ENCODE measurements at places on chromosomes 2 and 18.

DNA sequence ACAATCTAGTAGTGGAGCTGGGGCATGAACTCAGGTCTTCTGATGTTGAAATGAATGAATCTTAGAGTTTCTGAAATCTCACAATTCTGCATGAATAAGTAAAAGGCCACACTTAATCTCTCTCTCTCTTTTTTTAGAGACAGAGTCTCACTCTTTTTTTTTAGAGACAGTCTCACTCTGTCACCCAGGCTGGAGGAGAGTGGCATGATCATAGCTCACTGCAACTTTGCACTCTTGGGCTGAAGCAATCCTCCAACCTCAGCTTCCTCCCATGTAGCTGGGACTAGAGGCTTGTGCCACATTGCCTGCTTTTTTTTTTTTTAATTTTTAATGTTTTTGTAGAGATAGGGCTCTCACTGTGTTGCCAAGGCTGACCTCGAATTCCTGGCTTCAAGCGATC lies 68.9 kb upstream of the THOC1 start:
- no peak for DNase-seq

DNA sequence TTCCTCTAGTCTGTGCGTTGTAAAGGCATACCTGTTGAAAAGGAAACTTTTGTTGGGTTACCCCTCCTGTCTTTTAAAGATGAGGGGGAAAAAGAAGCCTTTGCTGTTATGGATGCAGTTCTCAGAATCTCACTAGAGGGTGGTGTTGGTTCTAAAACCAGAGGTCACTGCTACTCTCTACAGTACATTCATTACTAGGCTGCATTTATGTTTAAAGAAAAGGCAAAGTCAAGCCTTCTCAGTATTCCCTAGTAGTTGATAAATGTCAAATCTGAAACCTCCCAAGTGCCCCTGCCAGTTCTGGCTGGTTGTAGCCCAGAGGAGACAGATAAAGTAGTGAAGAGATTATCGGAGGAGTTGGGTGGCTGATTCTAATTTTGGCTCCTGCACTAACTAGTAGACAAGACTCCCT lies 1.4 kb upstream of the PLCL1 start:
- no peak for DNase-seq

DNA sequence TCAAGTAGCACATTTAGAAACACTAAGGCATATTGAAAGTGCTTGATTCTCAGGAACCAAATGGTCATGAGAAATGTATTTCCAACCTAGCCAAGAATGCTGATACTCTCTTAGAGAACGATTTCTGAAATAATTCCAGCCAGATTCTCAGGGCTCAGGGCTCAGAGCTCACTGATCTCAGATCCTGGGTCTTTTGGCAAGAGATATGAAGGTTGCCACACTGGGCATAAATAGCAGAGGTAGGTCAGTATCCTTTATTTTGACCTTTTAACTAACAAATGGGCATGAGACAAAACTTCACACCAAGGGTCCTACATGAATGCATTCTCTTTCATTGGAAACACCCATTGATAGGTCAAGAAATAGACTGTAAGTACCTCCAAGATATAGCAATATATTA lies 364.1 kb downstream of the ALK start:
- no peak for DNase-seq

DNA sequence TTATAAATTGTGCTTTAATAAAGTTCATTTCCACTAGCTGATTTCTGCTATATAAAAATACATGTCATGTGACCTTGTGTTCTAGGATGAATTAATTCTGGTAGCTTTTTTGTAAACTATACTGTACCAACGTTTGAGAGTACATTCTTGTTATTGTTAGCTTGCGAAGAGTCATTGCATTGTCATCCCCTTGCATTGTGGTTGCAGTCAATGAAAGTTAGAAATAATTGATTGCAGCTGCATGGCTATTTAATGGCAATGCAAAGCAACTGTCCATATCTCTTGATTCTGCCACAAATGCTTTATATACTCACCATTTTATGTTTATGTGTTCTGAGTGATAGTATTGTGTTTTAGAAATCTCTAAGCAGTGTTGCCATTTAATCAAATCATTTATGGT lies 91.6 kb downstream of the ZNF407 start:
- DNase-seq = no peak

GRCh38 chr2:168652997-168653921 lies 149.2 kb upstream of the NOSTRIN start:
- no peak for DNase-seq

DNA sequence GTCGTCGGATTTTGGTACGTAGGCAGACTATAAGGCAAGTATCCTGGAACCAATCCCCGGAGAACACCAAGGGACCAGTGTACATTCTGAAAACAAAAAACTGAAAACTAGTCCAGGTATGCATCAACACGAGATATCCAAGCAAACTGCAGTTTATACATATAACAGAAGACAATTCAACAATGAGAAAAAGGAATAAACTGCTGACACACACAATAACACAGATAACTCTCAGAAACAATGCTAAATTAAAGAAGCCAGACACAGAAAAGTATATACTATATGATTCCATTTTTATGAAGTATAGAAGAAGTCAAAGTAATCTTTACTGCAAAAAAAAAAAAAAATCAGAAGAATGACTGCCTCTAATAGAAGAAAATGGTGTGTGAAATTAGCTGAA lies 5.9 kb downstream of the ROCK2 start:
- DNase-seq = no peak

GRCh38 chr2:69680001-69680675 lies 36.6 kb upstream of the AAK1 start:
- DNase-seq = no peak

DNA sequence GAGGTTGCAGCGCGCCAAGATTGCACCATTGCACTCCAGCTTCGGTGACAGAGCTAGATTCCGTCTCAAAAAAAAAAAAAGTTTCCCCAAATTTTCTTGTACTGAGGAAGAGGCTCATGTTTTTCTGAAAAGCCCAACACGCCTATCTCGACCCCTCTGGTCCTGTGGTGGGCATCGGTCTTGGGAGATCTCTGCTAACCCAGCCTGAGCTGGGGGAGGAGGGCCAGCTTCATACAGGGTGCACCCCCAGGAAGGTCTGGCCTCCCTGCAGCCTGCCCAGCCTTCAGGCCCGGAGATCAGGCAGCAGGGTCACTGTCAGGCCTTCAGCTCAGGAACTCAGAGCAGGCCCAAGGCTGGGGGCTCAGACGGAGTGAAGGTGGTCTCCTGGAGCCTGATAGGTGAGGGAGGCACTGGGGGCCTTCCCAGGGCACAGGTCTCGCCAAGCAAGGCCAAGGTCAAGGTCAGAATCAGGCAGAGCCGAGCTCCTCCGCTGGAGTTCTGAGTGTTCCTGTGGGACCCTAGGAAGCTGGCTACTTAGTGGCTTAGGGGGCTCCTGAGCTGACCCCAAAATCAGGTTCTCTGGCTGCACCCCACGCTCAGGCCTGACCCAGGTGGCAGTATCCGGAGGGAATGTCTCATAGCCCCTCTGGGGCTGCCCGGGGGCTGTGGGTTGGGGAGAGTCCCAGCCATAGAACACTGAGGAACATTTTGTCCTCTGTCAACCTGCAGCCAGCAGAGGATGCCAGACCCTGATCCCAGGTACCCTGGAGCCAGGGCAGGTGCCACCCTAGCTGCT lies 37.9 kb upstream of the SMAD7 start:
- no peak for DNase-seq

- no peak for DNase-seq
Observed at GRCh38 chr18:24128700-24129099, 10.2 kb upstream of the CABYR start.

DNA sequence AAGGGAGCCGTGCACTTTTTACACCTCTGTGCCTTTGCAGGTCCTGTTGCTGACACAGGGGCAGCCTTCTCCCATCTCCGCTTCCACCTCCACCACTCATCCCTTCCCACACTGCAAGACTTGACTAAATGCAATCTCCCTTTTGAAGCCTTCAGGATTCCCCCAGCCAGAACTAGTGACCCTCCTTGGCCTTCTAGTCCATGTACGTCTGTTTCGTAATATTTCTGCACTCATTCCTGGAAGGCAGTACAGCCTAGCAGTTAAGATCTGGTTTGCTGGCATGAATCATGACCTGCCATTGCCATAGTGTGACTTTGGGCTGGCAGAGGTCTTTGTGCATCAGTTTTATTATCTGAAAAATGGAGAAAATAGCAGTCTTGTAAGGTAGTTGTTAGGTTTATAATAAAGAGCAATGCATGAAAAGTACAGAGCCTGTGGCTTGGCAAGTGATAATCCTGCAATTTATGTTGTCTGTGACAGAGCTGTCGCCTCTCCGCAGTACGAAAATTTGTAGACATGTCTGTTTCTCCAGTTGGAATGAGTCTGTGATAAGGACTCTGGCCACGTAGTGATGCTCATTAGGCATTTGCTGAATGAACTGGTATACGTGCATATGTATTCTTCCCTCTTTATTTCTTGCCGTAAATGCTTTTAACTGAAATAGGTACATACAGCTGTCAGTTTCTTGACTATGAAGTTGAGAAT lies 36.7 kb downstream of the NCK2 start:
- DNase-seq = no peak

DNA sequence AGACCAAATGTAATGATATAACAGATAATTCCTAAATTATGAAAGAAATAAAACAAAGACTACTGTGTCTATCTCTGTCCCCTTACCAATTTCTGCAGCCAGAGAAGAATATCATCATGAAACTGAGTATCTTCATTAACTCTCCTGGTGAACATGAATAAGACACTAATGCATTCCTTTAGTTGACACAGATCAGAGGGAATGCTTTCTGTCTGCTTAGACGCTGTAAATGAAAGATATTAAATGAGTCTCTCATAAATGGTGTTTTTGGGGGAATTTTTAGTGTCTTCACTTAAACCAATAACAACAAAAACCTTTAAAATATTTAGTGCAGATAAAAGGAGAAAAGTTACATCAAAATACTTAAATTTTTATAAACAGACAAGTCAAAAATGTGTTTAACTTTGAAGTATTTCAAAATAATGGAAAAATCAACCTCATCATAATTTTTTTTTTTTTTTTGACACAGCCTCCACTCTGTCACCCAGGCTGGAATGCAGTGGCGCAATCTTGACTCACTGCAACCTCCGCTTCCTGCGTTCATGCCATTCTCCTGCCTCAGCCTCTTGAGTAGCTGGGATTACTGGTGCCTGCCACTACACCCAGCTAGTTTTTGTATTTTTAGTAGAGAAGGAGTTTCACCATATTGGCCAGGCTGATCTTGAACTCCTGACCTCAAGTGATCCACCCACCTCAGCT lies 16.0 kb downstream of the EPG5 start:
- DNase-seq = no peak

GRCh38 chr2:102485147-102485785 lies 12.2 kb downstream of the SLC9A4 start:
- DNase-seq = no peak

DNA sequence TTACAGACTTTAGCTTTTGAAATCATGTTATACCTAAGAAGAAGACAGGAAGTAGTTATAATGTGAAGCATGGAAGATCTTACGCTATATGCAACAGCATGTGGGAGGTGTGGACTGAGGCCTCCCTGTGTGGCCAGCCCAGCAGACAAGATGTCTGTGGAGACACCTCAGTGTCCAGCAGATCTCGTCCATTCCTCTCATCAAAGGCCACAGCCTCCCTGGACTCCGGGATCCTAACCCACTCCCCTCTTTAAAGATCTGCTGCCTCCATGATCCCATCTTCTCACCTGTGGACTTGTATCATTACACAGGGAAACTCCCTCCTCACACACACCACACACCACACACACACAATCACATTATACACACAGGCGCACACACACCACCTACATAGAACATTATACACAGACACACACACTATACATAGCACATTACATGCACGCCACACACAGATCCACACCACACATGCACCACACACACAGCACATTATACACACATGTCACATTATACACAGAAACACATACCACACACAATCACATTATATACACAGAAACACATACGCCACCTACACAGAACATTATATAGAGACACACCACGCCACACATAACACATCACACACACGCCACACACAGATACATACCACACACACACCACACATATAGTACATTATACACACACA lies 89.5 kb downstream of the PXDN start:
- DNase-seq = no peak

DNA sequence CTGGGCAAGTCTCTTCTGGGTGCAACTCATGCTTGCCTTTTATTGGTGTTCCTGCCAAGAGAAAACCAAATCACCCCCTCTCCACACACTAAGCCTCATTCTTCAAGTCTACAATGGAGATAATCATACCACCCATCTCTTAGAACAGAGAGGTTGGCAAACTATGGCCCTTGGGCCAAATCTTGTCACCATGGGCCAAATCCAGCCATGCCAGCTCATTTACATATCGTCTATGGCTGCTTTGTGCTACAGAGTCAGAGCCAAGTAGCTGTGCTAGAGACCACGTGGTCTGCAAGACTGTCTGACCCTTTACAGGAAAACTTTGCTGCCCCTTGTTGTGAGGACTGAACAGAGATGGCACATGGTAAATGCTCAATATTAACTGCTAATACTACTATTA lies 270.3 kb upstream of the PARD3B start:
- DNase-seq = peak; percentile 89

DNA sequence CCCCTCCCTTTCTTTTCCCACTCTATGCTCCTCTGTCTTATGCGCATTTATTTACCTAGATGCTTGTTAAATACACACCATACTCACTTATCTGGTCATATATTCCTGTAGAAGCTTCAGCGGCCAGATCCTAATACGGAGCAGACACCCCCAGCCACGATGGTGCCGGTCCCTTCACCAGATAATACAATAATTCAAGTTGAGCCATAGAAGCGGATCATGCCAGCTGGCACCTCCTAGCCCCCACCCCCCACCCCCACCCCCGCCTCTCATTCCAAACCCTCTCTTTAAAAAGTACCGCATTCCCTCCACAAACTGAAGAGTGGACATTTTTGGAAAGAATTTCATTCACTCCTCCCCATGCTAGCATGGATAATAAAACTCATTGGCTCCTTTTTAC lies 95.2 kb downstream of the BIN1 start:
- DNase-seq = no peak

DNA sequence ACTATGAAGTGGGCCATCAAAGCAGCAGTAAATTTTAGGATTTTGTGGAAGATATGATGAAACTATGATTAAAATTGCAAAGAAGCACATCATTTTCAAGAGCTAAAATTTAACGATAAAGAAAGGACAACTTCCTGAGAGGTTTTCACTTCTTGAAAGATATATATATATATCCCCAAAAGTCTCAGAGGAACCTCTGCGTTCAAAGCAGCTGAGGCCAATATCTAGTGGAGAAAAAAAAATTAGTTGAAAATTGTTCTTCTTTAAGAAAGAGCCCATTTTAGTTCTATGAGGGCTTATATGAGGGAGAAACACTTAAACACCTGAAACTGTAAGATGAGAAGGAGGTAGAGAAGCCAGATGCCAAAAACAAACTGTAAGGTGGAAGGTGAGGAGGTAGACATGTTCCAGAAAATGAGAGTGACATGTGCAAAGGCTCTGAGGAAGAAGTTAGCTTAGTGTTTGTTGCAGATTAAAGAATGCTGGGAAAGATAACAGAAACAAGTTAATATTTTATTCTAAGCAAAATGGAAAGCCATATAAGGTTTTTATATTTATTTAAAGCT lies 72.9 kb upstream of the VRK2 start:
- no peak for DNase-seq

All from amygdala (tissue), 56 donors.